AG10803 (cell line): ENCODE measurements at places on chromosomes 1 and 21.

DNA sequence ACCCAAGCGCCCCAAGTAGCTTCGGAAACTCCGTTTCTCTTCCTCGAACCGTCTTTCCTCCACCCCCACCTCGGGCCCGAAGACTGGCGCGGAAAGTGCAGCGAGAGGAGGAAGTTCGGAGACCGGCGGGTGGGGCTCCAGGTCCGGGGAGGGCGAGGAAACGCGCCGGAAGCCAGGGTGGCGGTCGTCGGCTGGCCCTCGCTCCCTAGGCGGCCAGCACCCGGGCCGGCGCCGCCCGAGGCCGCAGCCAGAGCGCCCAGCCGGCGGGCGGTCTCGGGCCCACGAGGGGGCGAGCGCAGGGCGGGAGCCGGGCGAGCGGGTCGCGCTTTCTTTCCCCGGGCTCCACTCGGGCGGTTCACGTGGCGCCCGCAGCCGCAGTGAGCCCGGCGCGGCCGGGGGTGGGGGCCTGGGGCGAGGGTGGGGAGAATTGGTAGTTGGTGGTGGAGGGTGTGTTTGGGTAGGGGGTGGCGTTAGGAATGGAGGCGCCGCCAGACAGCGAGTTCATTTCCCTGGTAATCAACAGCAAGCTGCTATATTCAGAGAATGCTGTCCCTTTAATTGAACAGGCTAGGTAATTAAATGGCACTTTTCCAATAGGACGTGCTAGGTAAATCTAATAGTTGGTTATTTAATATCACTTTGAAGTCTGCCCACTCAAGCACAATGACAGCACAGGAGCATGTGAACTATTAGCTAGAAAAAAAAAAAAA lies 6.7 kb downstream of the LMO4 start:
- peak; percentile 31 for DNase-seq

DNA sequence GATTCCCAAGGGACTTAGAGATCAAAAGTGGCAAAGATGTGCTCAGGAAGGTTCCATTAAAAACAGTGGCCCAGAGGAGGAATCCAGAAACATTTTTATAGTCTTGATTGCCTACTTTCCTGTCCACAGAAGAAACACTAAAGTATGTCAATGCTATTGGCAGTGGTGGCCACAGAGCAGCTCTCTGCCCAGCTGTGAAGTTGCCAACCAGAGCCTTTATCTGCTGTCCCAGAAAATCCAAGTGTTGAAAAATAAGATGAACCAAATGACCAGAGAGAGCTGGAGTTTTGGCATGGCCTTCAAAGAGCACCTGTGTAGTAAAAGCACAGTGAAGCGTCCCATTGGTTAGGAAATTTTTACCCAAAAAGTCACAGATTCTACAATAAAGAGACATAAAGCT lies 181.2 kb downstream of the TGFBR3 start:
- no peak for DNase-seq

DNA sequence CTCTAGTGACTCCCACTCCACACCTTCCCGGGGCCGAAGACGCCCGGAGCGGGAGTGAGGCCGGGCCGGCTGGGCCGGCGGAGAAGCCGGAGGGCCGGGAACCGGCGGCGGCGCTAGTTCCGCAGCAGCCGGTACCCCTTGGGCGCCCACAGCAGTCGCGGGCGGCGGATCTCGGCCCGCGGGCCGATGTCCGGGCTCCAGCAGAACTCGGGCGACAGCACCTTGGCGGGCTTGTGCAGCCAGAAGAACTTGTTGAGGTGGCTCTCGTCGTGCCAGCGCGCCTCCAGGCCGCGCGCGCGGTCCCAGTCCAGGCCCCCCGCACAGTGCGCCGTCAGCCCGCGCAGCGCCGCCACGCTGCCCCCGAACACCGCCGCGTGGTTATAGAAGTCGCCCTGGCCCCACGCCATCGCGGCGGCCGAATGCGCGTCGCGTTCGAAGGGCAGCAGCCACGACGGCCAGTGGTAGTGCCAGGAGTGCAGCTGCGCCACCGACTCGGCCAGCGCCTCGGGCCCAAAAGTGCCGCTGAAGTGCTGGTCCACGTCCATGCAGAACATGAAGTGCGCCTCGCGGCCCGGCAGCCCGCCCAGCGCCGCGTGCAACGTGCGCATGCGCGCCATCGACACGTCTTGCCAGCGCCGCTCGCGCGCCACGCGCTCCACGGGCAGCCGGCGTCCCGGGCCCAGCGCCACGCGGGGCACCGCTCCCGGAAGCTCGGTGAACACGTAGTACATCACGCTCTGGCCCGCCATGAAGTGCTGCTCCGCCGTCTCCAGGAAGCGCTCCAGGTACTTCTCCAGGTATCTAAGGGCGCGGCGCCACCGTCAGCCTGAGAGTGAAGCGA lies 14.0 kb downstream of the A3GALT2 start:
- DNase-seq, result no peak

DNA sequence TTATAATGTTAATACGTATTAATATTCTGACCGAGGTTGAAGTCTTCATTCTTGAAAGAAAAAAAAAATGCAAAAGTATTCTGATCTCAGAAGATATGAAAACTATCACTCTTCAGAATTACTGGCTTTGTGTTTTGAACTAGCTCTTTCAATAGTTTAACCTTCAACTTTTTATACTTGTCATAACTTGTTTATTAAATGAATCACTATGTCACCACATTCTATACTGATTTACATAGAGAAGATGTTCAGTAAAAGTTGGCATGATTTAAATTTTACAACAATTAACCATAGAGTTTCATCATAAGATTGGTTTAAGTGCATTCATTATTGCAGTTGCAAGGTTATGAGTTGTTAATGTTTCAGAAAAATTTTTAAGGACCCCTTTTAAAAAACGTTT lies 57.3 kb downstream of the HS2ST1 start:
- DNase-seq, result no peak

- DNase-seq, result no peak
These were observed 63.9 kb upstream of the GRIK3 start for GRCh38 chr1:37098237-37098636.

GRCh38 chr1:23578311-23578996 lies 19.2 kb upstream of the ID3 start:
- DNase-seq, result no peak

DNA sequence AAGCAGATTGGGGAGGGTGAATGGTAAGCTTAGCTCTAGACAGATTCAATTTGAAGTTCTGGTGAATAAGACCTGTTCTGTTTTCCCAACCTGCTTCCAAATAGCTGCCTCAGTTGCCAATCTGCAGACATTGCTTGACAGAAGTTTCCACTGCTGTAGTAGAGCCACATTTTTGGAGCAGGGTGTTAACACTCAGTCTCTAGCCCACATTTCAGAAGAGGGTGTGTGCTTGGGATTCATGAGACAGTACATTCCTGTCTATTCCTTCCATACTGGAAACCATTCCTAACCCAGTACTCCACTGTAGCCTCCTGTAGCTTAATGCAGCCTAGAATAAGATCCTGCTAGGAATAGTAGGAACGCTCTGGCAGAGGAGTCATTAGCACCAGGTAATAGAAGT lies 450.5 kb downstream of the NUF2 start:
- no peak for DNase-seq

GRCh38 chr1:37113285-37113997 lies 79.1 kb upstream of the GRIK3 start:
- DNase-seq, result no peak

DNA sequence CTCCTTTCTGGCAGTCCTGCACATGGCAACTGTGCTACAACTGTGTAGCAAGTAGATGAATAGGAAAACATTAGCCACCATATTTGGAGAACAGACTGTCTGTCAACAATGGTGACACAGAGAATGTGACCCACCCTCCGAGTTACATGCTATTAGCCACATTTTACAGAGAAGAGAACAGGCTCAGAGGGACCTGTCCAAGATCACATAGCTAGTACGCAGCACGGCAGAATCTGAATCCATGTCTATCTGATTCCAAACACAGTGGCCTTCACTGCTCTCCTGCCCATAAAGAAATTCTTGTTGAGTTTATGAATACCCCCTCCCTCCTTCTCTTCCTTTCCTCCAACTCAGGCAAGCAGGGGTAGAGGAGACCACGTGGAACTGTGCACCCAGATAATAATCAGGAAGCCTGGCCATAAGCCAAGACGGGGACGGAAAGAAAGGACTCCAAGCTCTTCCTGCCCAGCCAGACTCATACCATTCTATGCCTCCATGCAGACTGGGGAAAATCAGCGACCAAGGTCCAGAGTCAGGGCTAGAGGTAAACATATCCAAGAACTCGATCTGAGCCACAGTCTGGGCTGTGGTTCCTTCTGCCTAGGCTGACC lies 78.8 kb downstream of the TRABD2B start:
- DNase-seq, result no peak

GRCh38 chr1:24382165-24382577 lies 31.4 kb downstream of the STPG1 start:
- DNase-seq, result no peak

DNA sequence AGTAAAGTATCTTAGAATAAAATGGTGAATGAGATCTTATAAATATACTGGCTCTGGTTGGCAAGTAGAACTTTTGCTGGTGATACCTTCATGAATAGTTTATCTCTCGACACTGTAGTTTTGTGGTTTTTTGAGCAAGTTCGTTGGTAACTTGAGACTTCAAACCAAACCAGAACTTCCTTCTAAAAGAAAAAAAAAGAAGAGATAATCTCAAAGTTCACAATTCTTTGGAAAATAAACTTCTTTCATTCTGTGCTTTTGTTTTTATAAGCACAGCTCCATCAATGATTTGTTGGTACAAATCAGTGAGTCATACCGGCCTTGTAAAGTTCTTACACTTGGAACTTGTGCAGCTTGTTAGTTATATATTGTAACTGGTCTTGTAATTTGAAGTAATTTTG lies 2.3 kb downstream of the HIPK1 start:
- peak; percentile 24 for DNase-seq

DNA sequence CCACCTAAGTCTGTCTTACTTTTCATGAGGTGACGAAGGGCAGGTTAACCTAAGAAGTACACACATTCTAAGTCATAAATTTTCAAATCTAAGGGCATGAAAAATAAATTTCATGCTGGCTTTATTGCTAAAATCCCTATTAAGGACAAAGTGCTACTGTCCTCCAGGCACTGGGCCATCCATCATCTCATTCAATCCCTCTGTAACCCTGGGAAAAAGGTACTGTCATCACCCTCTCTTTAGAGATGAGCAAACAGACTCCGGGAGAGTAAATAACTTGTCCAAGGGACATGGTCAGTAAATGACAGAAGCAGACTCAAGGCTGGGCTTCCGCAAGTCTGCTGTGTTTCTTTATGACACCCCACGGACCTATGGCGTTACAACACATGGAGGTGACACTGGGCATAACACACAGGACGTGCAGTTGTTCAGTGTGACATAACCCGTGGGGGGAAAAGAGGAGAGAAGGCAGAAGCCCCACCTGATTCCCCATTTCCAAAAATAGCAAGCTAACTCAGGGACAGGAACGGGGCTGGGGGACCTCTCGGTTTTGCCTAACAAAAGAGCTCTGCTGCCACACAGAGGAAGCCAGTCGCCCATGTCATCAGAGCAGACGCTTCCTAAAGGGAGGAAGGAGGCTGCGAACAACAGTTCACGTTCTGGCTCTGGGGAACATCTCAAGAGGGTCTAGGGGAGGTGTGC lies 12.5 kb upstream of the SRM start:
- DNase-seq, result no peak

DNA sequence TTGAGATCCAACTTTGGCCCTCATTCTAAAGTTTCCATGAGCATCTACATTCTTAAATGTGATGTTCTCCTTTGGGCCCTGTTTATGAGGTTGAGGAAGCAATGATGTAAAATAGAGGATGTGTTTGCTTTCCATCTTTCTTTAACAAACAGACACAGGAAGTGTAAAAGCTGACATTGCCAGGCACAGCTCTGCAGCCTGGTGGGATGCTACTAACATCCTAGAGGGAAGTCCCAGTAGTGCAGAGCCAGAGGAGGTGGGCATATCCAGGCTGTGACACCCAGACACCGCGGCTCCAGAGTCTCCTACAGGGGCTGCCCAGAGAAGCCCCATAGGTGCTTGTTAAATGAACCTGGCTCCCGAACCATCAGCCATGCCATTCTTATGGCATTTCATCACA lies 16.2 kb downstream of the OLFML2B start:
- DNase-seq, result no peak

- DNase-seq, result peak; percentile 5
These were observed 19.9 kb downstream of the ELAPOR1 start for GRCh38 chr1:109133815-109134214.

- DNase-seq, result peak; percentile 48
These were observed 921 bp upstream of the ASCL5 start for GRCh38 chr1:201127755-201128455.

DNA sequence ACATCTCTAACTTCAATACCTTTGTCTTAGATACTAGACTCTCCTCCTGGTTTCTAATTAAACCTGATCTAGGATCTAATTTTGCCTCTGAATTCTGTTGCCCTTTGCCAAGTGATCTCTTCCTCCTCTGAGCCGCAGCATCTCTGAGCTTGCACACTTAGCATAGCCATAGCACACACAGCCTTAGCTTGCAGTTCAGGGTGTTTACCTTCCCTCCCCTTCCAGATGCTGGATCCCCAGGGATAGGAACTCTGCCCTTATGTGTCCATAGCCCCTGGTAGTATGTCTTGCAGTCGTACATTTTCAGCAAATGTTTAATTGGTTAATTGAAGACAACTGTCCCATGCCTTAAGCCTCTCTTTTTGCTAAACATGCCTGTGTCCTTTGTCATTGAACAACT lies 30.3 kb downstream of the SELL start:
- no peak for DNase-seq

DNA sequence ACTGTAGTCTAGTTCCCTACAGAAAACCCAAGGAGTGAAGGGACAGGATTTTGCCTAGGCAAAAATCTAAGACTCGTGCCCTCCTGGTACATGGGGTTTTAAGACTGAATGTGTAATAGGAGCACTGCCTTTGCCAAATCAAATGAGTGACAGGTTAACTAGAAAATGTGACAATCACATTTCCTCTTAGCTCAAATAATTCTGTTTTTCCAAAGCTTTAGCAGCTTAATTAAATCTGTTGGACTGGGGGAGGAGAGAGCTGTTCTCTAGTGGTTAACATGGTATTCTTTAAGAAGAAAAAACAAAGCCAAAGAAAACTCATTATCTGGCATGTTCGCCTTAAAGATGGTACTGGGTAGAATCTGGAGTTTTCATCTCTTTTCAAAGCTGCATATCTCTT lies 12.6 kb downstream of the FNDC5 start:
- no peak for DNase-seq

DNA sequence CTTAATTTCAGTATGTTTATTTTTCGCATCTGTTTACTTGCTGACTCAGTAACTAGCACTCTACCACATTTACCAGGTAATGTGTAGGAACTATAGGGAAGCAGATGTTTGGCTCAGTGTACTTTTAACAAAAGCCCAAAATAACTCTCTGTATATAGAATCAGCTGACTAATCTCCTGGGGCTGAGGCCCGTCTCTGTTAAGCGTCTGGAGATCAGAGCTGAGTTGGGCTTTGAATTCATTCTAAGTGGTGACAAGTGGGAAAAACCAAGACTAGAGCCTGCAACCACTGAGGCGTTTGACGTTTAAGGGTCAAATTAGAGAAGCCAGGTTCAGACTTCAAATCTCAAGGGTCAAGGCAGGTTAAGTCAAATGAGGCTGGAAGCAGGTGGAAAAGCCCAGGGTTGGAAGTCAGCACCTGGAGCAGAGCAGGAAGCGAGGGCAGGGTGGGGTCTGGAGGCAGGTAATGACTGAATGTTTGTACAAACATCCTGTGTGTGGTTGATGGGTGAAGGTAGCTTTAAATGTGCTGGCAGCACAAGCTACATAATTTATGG lies 56.8 kb upstream of the LYST start:
- DNase-seq, result no peak

GRCh38 chr1:46461809-46462448 lies 27.7 kb upstream of the DMBX1 start:
- DNase-seq, result no peak

GRCh38 chr1:210252621-210253051 lies 20.0 kb downstream of the SERTAD4 start:
- no peak for DNase-seq
